Naive thymus-derived CD8-positive, alpha-beta T cell (primary cell): ENCODE measurements at places on chromosomes 2 and 18.

DNA sequence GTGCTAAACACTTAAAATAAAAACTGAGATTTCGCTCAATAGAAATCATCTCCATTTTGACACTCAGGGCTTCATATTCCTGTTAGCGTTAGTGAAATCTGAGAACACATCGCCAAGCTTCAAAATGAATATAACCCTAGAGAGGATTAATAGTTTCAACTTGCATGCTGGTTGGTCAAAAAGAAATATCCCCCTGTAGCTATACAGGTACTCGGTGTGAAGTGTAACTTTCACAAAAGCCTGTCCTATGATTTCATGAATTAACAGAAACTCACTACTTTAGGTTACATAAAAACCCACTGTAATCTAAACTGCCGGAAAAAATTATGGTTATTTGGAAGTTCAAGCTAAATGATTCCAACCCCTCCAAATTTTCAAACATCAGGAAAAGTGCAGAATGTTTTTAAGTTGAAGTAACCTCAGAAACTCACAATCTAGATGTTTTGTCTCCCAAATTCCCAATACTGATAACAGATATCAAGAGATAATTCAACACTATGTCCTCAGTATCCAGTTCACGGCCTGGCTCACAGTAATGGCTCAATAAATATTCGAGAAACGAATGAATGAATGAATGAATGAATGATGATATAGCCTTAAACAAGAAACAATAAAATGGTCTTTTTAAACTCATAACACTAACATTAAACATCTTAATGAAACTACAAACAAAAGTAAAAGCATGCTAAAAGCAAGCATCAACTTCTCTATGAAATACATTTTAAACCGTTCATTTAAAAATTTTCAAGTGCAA lies 2.5 kb downstream of the TLK1 start:
- no peak for DNase-seq

DNA sequence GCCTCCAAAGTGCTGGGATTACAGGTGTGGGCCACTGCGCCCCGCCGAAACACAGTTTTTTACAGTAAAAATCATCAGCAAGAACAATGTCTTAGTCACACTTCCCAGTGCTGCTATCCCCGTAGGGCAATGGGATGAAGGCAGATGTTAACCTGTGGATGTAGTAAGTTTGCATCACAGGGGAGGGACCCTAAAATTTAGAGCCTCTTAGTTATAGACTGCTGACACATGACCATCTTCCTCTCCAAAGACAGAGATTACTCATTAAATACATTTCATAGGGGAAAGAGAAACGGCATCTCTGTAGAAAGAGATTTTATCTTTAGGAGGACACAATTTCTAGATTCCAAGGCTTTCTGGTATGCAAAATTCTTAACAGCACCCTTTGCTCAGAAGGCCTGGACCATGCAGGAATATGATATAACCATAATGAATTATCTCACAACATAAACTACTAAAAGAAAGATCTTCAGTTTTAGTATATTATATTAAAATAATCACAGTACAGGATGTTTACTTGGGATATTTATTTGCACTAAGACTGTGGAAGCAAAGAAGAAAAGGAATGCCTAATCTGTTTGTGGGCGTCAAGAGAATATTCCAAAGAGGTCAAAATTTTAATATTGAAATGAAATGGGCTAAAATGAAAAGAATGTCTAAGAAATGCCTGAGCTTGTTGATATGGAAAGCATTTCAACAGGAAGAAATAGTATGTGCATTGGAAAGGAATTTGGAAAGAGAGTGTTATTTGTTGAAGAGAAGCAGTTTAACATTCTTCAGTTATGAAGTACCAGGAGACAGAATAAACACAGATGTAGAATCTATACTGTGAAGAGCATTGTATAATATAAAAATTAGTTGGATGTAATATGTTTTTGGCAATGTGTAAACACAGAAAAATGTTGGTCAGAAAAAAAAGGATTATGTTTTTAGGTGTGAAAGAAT lies 1228.3 kb upstream of the CHAC2 start:
- DNase-seq, result no peak

- no peak for DNase-seq
Measured at GRCh38 chr2:240500561-240501423, 57.0 kb downstream of the ANKMY1 start.

GRCh38 chr2:36597532-36598377 lies at the start of gene FEZ2:
FEZ2 (minus strand) TSS chr2:36598168; CDS start chr2:36598142, 26 bp downstream.
- peak; percentile 49 for DNase-seq

DNA sequence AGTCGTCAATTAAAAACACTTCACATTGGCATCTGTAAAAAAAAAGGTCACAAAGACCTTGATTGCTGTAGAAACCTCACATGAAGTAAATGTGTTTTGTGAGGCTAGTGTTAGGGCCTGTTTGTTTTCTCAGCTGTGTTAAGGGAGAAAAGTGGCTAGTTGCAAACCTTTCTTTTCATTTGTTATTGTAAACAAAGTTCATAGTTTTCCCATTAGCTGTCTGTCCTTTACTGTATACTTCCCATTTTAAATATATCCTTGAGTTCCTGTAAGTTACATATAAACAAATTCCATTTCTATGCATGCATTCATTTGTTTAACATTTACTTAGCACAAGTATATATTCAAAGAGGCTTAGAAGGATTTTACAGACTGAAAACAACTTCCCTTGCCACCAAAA lies 1250.2 kb downstream of the LRP1B start:
- no peak for DNase-seq

DNA sequence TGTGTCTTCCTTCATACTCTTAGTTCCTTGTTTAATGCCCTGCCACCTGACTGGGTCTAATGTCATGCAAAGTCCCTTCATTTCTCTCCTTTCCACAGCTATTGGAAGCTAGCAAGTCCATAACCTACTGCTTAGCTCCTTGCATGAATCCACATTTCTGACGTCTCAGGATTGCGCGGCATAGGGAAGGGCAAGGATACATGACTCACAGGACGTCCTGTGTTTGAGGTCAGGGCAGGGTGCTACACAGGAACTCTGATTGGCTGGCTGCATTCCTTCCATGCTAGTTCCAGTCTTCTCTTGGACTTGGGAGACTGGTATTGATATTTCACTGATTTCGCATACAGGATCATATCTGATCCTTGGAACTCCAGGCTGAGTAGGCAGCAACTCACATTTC lies 137.9 kb downstream of the CDH2 start:
- DNase-seq, result no peak

GRCh38 chr2:144030791-144031190 lies 489.1 kb downstream of the ZEB2 start:
- no peak for DNase-seq

- DNase-seq, result no peak
Measured at GRCh38 chr2:232018181-232018580, 56.7 kb downstream of the DIS3L2 start.

DNA sequence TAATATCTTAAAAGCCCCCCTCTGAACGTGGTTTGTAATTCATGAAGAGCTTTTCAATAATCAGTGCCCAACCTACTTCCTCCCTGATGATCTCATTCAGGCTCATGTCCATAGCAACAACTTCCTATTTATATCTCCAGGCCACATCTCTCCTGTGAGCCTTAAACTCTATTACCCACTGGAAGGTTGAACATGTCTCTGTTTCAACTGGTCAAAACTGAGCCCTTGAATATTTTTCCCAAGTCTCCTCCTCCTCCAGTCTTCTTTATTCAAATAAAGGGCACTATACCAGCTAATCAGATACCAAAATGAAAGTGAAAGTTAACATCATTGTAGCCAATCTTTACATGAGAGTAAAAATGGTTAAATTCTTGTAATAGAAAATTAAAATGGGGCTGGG lies 63.7 kb upstream of the ITGA4 start:
- DNase-seq, result no peak

DNA sequence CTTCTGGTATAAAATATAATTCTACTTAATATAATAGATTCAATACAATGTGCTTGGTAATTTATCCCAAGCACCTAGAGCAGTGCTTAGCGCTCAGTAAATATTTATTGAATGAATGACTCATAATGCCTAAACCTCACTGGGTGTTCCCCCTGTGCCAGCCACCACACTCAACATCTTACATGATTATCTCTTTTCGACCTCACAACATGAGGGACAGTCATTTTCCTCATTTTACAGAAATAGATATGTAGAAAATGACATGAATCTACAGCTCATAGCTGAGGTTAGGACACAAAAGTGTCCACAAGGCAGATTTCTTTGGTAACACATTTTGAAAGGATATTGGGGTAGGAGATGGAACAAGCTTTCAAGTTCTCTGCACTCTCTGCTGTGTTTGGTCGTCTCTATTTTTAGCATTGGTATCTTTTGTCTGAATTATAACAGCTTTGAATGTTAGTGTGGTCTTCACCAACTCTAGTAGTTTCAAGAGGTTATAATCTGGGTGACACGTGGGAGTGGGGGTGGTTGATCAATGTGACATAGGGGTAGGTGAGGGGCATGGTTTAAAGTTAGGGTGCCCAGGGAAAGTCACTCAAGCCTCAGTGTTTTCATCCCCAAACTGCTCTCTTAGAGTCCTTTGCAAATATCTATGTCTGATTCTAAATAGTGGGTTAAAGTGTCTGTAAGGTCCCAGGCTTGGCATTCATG lies 9.8 kb downstream of the MYOM1 start:
- DNase-seq, result no peak

GRCh38 chr2:11702946-11703345 lies 33.0 kb upstream of the NTSR2 start:
- no peak for DNase-seq

DNA sequence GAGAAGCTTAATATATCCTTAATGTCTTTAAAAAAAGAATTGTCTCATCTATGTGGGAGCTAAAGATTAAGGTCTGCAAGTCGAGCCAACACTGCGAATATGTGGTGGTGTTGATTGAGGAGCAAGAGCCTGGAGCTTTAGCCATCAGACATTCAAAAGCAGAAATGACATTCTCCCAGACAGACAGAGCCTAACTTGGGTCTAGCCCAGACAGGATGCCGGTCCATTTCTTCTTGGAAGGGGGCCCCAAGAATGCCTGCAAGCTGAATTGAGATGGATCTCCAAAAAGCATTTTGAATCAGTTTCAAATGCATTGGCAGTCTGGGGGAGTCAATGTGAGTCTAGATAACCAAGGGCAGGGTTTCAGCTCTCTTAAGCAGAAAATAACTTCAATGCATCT lies 30.1 kb upstream of the EML4 start:
- DNase-seq, result no peak

DNA sequence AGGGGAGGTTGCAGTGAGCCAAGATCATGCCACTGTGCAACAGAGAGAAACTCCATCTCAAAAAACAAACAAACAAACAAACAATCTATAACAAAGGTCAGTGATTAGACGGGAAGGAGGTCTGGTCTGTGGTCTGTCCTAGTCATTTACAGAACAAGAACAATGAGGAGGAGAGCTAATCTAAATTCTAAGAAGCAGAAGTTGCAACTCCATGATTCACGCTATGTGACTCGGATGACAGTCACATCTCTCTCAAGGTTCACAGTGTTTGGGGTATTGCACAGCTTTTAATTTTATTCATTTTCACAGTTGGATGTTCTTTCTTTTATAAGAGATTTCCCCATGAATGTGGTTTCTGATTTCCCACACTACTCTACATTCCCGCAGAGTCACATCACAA lies 218.7 kb upstream of the PIEZO2 start:
- DNase-seq, result no peak

- no peak for DNase-seq
Measured at GRCh38 chr18:48795696-48796095, 155.1 kb downstream of the SMAD7 start.

DNA sequence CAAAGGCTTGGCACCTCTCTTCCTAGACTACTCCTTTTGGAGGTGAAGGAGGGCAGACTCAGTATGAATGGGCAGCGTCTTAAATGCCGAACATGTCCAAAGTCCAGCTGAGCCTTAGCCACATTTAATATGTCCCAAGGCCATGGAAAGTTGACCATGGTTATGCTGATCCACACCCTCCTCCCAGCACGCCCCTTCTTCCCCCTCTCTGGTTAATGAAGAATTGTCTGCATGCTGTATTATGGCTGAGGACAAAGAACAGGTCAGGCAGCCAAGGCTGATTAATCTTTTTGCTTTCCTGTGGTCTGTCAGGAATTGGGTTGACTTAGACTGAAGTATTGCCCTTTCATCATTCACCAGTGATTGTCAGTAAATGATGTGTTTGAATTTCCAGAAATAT lies 5.8 kb upstream of the MYOM1 start:
- no peak for DNase-seq

GRCh38 chr2:25700221-25700660 lies 26.9 kb upstream of the DTNB start:
- DNase-seq, result no peak

- DNase-seq, result no peak
Measured at GRCh38 chr2:205022841-205023240, 477.6 kb downstream of the PARD3B start.

DNA sequence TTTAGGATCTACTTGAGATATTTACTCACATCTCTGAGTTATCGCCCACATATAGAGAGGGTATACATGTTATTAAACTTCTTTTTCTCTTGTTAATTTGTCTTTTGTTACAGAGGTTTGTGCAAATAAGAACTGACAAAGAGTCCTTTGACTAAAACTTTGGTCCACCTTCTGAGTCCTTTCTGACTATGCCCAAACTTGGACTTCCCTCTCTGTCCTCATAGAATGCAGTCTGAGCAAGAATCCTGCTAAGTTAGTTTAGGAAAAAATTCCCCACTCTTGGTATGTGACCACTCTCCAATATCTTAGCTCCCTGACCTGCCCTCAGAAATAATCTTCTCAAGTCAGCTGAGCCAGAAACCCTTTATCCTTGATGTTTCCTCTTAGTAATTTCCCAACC lies 257.5 kb upstream of the REG3G start:
- DNase-seq, result no peak

DNA sequence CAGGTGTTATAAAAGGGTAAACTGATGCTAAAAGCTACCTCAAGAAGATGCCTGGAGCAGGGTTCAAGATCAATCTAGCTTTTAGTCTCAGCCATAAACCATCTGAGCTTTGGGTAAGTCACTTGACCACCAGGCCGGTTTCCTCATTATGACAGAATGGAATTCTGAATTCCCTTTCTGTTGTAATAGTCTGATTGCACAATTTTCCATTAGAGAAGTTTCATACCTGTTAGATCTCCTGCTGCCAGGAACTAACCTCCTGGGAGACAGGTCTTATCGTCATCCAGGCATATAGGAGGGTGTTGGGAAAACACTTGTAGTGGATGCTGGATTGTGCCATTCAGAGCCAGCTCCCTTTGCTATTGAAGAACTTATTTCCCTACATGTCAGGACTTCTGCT lies 272.5 kb downstream of the TDRD15 start:
- DNase-seq, result no peak

DNA sequence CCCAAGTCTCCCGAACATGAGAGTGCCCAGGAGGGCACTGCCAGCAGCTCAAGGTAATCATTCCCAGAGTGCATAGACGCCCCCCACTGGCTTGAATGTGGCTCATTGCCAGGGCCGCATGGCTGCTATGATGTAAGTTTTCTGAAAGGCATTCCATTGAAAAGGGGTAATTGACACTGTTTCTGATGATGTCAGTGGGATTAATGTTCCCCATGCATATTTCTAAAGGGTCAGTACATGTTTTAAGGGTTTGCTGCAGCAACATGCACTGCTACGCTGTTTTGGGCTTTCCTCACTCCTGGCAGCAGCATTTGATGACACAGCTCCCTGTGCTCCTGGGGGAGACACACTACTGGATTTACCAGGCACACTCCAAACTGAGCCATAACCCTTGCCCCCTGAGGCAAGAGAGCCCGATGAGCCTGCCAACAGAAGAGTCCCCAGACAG lies 36.7 kb downstream of the KIAA2012 start:
- no peak for DNase-seq
